ENCODE measurements at places on chromosomes 4 and X.

DNA sequence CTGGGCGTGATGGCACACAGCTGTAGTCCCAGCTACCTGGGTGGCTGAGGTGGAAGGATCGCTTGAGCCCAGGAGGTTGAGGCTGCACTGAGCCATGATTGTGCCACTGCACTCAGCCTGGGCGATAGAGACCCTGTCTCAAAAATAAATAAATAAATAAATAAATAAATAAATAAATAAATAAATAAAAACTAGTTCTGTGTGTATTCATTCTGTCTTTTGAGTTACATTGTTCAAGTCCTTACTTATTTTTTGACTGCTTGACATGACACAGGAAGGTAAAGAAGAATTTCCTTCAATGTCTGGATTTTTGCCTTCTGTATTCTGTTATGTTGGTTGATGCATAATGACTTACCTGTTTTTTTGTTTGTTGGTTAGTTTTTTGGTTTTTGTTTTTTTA lies 2.2 kb upstream of the NAA10 start:
- DNase-seq = no peak

DNA sequence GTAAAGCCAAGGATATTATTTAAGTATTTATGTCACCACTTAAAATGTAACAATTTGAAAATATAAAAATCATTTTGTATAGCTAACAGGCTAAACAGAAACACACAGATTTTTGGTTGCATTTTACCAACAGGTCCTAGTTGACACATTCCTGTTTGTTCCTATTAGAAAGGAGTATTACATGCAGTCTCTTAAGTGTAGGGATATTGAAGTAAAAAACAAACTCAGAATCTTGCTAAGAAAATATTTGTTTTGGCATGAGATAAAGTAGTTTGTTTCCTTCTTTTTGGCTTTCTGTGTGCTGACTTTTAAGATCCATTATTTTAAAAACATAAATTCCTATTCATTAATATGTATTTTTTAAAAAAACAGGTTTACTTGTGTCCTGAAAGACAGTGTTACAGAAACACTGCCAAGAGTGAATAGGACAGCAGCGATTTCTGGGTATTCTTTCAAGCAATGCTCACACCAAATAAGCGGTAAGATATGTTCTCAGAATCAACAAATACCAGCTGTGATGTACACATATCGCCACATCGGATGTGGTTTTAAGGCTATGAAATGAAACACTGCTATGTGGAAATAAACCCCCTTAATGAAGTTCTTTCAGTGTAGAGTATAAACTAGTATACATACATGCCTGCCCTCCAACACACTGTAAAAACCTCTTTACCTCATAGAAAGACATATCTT lies 6.9 kb downstream of the F11 start:
- no peak for DNase-seq

DNA sequence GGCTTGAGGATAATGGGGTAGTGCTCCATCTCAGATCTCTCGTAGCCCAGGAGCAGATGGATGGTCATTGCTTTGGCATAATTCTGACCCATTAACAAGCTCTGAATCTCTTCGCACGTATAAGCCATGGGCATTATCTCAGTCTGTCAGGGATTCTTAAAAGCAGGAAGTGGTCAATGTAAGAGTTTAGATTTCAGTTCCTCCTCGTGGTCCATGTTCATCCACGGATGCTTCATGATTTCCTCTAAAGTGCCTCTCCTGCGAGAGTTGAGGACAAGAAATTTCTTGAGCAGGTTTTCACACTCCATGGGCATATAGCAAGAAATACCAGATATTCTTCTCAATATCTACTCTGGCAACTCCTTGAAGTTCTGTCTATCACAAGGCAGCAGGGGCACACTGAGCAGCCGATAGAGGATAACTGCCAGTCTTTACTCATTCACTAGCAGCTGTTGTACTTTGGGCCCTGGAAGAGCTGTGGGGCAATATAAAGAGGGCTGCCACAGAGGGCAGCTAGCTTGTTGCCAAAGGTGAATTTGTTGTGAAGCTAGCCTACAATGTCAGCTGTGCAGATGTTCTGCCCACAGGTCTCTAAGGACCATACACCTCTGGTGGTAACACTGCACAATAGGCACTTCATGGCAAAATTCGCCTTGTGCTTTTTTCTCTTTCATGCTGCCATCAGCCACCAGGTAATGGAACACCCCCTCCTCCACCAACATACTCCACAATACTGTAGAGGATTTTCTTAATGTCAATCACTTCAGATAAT lies 52.0 kb upstream of the WDR17 start:
- DNase-seq = no peak

DNA sequence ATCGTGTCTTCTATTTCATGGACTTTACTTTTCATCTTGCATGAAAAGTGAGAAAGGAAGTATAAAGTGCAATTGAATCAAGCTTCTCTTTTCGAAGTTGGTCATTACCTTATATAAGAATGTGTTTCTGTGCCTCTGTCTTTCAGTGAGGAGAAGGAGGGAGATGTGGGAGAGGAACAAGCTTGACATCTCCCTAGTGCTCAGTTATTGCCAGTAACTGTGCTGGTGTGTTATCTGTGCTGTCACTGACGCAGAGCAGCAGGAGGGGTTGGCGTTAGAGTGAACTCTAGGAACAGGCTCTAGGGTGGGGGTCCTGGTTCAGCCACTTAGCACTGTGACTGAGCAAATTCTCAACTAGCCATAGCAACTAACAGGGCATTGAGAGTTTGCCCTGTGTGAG lies 34.0 kb upstream of the TBC1D9 start:
- no peak for DNase-seq

Measured in hypothalamus (tissue), 51 donors.